Naive thymus-derived CD4-positive, alpha-beta T cell (primary cell): ENCODE measurements at places on chromosomes 2 and 18.

- DNase-seq = no peak
Observed at GRCh38 chr2:12087671-12088380, 341.4 kb downstream of the LPIN1 start.

DNA sequence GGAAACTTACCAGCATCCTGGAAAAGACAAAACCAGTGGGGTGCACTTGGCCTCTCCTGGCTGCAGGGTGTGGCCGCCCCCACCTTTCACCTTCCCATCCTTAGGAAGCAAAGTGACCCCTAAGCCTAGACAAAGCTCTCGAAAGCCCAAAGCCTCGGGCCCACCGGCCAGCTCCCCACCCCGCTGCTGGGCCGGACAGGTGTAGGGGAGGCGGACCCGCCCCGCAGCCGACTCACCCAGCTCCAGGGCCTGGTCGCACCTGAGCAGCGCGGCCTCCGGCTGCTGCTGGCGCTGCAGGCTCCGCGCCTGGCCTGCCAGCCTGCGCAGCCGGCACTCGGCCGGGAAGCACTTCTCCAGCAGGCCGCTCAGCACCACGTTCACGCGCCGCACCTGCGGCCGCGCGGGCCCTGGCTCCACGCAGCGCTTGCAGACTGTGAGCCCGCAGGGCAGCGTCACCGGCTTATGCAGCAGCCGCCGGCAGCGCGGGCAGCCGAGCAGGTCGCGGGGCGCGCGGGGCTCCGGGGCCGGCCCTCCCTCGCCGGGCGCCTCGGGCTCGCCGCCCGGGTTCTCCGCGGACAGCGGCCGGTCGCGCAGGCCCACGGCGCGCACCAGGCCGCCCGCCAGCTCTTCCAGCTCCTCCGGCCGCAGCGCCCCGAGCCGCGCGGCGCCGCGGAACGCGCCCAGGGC is 979 bp downstream of the LONRF2 start:
- no peak for DNase-seq

DNA sequence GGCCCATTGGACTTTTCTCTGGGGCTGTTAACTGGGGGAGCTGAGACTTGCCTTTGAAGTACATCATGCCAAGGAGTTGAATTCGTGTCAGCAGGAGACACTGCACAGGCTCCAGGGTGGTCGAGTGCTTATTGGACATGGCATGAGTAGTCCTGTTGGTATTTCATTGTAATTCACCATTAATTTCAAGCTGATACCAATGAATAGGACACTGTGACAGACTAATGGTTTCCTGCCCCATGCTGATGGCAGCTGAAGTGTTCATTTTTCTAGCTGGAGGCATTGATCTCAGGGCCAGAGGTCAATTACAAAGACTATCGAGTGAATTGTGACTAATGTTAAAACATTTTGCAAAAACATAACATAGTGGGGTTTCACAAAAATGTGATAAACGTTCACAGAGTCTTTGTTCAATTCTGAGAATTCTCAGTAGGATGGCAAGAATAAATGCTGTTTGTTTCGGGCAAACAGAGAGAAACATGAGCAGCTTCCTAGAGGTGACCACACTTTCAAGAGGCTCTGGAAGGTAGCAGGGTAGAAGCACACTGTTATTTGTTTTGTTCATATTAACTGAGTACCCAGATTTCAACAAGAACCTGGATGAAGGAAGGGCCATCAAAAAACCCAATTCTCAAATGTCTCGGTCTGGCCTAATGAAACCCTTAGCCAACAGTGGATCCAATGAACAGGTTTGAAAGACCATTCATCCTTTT is 90.6 kb upstream of the ARL4C start:
- DNase-seq = no peak

DNA sequence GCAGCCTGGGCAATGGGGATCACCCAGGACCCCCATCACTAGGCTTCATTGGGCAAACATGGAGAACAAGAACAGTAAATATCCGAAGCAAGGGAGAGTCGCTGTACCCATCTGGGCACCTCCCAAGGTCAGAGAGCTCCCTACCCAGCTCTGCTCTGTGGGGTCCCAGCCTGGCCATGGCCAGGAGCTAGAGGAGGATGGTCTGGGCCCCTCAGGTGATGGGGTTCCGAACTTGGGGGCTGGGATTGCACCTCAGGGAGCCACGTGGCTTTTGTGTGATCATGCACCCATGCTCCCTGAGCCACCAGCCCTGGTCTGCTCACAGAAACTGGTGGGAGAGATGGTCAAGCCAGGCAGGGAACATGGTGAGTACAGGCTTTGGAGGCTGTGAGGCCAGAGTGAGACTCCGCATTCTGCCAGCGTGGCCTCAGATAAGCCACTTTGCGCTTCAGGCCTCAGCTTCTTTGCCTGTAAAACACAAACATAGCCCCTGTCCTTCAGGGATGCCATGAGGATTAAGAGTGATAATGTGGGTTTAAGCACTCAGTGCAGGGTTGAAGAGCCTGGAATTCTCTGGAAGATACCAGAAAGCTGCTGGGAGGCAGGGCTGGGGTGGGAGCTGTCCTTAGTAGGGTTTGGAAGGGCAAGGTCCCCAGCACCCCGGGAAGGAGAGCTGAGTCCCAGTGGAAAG is 3.0 kb upstream of the NMUR1 start:
- DNase-seq = no peak

- no peak for DNase-seq
Observed at GRCh38 chr2:134463699-134464022, 209.8 kb downstream of the MGAT5 start.

DNA sequence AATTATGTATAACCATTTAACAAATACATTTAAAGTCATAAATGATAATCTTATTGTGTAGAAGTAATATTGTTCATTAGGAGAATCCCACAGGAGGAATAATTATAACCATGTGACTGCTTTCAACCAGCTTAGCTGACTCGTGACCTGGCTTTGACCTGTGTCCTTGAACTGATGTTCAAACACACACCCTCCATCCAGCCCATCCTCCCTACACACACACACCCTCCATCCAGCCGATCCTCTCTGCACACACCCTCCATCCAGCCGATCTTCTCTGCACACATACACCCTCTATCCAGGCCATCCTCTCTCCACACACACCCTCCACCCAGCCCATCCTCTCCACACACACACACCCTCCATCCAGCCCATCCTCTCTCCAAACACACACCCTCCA is 83.5 kb downstream of the EIPR1 start:
- DNase-seq = no peak

DNA sequence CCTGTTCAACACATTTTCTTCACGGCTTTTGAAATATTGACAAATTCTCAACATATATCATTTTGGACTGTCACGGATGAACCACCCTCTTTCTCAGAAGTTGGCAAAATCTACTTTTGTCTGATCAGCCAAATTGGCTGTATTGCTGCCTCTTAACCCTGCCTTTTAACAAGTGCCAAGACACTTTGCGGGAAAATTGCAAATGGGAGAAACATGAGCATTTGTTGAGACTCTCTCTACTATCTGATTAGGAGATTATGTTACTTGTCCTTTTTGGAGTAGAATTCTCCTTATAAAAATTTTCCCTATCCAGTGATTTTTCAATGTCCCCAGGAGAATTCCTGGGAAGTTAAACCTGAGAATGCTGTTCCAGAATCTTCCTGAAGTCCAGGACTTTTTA is 256.2 kb upstream of the ZSWIM2 start:
- no peak for DNase-seq

DNA sequence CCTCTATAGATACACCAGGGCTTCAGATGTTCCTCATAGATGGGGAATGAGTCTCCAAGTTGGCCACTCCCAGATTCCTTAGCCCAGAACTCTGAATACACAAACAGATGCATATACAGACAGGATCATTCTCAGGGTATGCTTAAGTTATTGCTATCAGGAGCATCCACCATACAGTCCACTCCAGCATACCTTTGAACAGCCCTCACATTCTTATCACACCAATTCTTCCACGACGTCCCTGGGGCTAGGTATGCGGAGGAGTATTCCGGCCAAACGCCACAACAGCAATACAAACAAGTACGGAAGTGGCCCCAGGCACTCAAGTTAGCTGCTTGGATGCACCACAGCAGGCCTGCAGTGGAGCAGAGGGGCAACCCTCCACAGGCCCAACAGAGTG is 312.5 kb upstream of the CHAC2 start:
- no peak for DNase-seq

GRCh38 chr2:169082995-169083394 is 13.6 kb downstream of the DHRS9 start:
- DNase-seq = no peak

DNA sequence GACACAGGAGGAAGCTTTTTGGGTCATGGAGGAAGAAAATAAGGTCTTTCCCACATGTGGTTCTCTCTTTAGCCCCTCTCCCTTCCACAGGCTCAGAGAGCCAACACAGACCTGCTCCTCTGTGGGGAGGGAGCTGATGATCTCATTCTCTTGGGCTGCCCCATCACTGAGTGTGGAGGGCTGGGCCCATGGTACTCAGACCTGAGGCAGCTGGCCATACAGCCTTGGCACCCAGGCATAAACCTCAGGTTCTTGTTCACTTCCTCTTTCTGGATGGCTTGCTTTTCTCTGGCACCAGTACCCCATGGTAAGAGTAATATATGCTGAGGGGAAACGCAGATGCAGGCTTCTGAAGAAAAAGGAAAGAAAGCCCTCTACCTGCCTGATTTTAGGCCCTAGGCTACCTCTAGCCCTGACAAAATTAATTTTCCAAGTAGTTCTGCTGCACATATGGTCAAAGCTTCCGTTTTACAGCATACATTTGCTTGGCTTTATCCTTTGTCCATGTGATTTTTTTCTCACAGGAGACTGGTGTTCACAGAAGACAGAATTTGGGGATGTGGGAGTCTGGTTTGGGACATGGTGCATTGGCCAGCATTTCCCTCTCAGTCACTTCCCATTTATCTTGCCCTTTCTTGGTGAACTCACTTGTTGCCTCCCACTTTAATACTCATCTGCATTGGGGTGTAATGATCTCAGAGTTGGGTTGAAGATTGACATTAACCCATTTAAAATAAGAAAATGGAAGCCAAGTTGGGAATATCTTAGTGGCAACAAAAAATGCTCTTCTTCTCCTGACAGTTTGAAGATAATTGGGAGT is 11.1 kb downstream of the DHRS9 start:
- no peak for DNase-seq

DNA sequence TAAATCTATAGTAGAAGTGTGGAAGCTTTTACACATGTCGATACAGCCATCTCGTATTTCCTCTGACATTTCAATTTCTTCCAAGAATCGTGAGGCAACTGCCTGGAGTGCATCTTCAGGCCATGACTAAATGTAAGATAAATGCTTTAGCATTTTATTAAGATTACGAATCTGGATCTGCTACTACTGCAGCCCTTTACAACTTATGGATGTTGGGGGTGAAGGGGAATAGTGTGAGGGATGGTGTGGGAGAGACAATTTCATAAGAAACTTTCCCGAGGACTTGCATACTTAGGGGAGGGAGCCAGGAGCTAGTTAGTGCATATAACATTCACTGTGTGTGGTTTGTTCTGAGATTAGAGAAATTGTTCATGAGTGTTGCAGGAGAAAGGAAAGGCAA is 204.8 kb downstream of the SLC39A10 start:
- DNase-seq = no peak

- no peak for DNase-seq
Observed at GRCh38 chr2:21249367-21249766, 125.6 kb downstream of the TDRD15 start.

GRCh38 chr2:102004581-102004980 is 12.8 kb downstream of the IL1R2 start:
- no peak for DNase-seq

GRCh38 chr2:237160271-237160919 is 74.7 kb downstream of the COPS8 start:
- no peak for DNase-seq

- no peak for DNase-seq
Observed at GRCh38 chr2:189441709-189442074, 418 bp downstream of the WDR75 start.

GRCh38 chr2:217992061-217992460 is 10.7 kb downstream of the TNS1 start:
- no peak for DNase-seq

DNA sequence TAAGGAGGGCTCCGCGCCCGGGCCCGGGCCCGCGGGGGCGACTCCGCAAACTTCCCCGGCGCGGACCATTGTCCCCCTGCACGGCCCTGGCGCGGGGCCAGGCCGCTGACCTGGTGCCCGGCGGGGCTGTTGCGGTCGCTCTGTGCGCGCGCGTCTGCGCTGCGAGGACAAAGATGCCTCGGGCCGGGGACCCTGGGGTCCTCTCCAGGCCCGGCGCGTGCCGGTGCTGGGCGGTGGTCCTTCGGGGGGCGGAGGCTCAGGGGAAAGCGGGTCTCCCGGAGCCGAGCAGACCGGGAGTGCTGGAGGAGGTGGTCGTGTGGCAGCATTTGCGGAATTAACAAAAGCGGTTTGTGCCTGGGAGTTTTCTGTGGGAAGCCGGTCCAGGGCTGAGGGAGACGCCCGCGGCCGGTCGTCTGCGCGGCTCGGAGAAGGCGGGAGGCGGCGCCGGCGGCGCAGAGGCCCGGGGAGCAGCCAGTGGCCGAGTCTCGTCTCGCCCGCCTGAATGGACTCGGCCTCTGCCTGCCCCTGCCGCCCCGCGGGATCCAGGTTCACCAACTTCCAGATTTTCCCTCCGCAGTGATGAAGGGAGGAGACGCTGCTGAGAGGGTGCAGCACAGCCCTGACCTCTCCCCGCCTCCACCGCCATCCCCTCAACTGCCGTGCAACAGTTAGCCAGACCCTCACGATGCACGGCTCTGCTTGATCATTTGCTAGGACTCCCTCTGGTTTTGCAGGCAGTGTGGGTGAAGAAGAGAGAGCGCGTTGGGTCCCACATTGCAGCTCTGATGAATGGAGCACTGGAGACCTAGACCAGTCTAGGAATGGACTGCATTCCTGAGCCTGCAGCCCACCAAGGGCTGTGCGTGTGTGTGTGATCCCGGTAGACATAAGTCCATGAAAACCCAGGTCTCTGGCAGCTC is 705 bp downstream of the EFR3B start:
- no peak for DNase-seq

GRCh38 chr18:79494936-79495335 is 99.2 kb downstream of the NFATC1 start:
- no peak for DNase-seq

GRCh38 chr2:69380072-69380917 is 6.7 kb downstream of the GFPT1 start:
- DNase-seq = no peak

GRCh38 chr18:8493141-8493540 is 116.1 kb upstream of the RAB12 start:
- DNase-seq = no peak

DNA sequence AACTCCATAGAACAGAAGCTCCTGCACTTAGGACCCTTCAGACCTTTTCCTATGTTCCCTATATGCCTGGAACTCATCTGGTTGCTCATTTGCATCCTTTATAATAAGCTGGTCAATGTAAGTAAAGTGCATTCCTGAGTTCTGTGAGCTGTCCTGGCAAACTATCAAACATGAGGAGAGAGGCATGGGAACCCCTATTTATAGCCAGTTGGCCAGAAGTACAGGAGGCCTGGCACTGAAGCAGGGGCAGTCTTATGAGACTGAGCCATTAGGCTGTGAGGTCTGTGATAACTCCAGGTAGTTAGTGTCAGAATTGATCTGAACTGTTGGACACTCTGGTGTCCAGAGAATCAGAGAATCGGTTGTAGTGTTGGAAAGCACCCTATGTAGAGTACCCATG is 88.4 kb downstream of the EHD3 start:
- no peak for DNase-seq

- no peak for DNase-seq
Observed at GRCh38 chr2:2579814-2580213, 248.7 kb upstream of the MYT1L start.

GRCh38 chr2:66536290-66536673 is 101.4 kb downstream of the MEIS1 start:
- DNase-seq = no peak

GRCh38 chr2:241441492-241441891 is 66.9 kb downstream of the STK25 start:
- no peak for DNase-seq
